ENCODE measurements at places on chromosomes 12 and 14. TPM values are rescaled to one million over a fixed set of nuclear protein-coding genes. Genes with fewer than 3 reads are reported as not detected.

SLC10A1 gene
- total RNA-seq, result not detected

LMO3 gene
- not detected for total RNA-seq

CFAP251 gene
- 0.96 TPM for total RNA-seq

MYF6 gene
- total RNA-seq, result not detected

PAN2 gene
- total RNA-seq, result 22.0 TPM

DBX2 gene
- not detected for total RNA-seq

GPR84 gene
- total RNA-seq, result 0.15 TPM

AICDA gene
- 0.07 TPM for total RNA-seq

AGAP2 gene
- total RNA-seq, result 0.23 TPM

ZNF26 gene
- 9.0 TPM for total RNA-seq

TMEM179 gene
- 0.39 TPM for total RNA-seq

C12orf50 gene
- total RNA-seq, result 0.12 TPM

EFS gene
- total RNA-seq, result not detected

USP44 gene
- total RNA-seq, result 0.20 TPM

RPL10L gene
- total RNA-seq, result not detected

HCAR2 gene
- 0.09 TPM for total RNA-seq

KRT81 gene
- 4,151 TPM for total RNA-seq

ARHGEF25 gene
- 5.1 TPM for total RNA-seq

PPFIA2 gene
- total RNA-seq, result not detected

LALBA gene
- not detected for total RNA-seq

GLI1 gene
- 6.6 TPM for total RNA-seq

NXPH4 gene
- 5.2 TPM for total RNA-seq

MFAP5 gene
- not detected for total RNA-seq

HOXC4 gene
- 3.4 TPM for total RNA-seq

MTA1 gene
- 55.7 TPM for total RNA-seq

RALGAPA1 gene
- 8.8 TPM for total RNA-seq

ANKRD33 gene
- not detected for total RNA-seq

ST8SIA1 gene
- not detected for total RNA-seq

GYS2 gene
- total RNA-seq, result not detected

LPAR5 gene
- total RNA-seq, result 0.38 TPM

HELB gene
- 0.80 TPM for total RNA-seq

SERPINA12 gene
- not detected for total RNA-seq

STON2 gene
- 1.3 TPM for total RNA-seq

All from A549 treated with Mapracorat at 1 μM for 4 hours (cell line).